NCI-H2171 treated with DMSO at 0.1 percent for 48 hours (cell line): ENCODE measurements at places on chromosomes 12 and 14.

DNA sequence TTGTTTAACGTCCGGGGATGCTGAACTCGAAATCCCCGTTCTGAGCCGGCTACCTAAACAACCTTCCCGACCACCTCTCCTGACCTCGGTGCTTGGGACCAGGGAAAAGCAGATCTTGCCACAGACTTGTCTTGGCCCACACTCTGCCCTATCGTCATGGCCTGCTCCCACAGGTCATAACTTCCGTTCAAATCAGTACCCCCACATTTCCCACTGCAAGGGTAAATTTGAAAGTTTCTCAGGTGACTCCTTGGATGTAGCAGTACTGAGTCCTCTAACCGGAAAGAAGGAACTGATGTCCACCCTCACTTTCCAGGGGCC lies 612 bp upstream of the RBM23 start:
- DNase-seq, result no peak

GRCh38 chr12:118271770-118272417 lies 100.8 kb downstream of the TAOK3 start:
- DNase-seq, result no peak

DNA sequence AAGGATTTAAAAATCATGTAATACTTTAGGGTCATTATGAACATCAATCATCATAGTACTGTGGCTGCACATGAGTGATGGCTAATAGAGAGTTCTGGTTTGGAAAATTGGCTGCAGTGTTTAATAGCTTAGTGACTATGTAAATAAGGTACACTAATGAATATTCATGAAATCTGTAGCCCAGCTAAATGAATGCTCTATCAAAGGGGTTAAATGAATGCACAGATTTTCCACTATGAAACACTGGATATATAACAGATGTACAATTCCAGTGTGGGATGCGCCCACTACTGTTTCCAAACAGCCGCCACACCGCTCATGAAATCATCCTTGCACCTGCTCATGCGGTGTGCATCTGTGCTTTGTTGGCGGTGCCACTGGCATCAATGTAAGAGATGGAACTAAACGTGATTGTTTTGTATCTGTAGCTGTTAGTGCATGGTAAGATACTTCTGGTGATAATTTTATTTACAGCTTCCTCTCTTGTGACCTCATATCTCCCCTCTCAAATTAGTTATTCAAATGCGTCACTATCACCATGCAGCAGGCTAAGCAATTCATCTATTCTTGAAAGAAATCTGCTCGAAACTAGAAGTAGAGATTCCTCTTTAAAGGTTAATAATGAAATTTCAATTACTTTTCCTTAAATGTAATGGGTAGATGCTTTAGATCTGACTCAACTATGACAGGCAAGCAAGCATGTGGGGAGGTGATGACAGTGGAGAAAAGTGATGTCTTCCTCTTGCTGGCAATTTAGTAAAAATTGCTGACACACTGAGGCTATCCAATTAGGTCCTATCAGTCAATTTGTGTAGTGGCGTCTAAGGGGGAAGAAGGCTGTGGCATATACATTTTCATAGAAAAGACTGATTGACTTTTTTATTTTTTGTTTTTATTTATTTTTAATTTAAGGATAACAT lies 433.6 kb downstream of the AEBP2 start:
- no peak for DNase-seq

- peak; percentile 40 for DNase-seq
Measured at GRCh38 chr12:50542448-50542847, 37.7 kb downstream of the DIP2B start.

GRCh38 chr14:58639842-58640484 lies 2.2 kb downstream of the DACT1 start:
- peak; percentile 97 for DNase-seq

DNA sequence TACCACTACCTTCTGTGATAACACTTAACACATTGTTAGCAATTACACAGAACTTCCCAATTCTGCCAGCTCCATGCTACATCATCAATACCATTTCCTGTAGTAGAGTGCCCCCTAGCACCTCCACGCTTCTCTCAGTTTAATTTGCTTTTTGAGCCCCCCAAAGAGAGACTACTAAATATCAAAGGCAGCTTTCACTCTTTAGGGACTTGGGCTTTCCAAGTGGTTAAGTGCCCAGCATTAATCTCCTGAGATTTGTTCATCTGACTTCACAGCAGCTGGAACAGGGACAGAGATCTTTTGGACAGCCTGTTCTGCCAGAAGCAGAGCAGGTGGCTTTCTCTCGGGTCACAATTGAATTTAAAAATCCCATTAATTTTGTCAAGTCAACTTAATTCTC lies 954.9 kb downstream of the DIO2 start:
- DNase-seq, result peak; percentile 71

DNA sequence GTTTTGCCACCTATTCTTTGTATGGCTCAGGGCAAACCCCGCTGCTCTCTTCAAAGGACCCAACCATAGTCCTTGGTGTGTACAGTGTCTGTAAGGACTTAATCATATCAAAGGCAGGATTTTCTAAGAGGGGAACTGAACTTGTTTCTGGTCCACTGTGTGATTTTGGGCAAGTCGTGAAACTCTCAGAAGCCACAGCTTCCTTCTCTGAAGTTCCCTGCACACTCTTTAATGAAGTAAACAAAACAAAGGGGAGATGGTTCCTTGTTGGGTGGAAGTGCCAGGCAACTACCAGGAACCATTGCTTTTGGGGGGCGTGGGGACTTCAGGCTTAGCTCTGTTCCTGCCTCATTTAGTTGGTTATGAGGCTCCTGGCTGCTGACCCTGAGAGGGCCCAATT lies 152.4 kb downstream of the VRK1 start:
- DNase-seq, result no peak

DNA sequence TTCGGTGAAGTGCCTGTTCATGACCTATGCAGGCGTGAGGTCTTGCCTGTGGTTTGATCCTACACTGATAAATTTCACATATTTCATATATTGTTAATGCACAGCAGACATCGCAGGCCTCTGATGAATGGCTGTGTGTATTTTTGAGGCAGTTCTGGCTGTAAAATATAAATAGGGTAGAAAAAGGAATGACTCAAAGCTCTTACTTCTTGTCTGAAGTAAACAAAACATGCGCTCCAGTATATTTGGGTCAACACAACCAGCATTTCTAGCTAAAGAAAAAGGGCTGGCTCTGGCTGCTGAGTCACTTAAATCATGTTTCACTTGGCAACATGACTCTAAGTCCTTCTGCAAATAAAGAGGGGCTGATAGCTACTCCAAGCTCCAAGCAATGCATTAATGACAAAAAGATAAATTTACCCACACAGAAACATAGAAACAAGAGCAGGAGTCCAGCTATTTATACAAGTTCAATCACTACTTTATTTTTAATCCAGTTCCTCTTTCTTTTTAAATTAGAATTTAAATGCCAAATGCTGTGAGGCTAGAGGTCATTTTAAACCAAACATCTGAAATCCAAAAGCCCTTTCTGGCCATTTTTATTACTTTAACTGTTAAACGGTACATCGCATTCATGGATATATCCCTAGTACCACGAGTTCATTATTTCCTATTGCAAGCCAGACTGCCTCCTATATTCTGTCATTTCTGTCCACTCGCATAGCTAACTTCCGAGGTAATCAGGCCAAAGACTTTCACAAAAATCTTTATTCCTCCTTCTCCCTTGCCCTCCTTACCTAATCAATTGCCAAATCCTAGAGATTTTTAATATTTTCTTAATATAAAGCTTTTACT lies 54.3 kb upstream of the TMCC3 start:
- no peak for DNase-seq

DNA sequence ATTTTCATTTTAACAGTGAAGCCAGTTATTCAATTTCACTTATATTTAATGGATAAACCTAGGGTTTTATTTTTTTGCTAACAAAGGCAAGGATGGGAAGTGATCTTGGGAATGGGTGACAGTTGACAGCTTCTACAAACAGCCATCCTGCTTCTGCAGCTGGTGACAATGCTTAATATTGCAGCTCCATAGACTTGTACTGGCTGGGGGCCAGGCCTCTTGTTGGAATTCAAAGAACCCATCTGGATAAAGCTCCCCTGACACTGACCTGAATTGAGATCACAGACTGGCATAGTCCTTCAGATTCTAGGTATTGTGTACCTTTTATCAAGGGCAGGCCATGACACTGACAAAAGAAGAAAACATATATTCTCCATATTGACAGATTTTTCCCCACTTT lies 664.6 kb upstream of the FOXG1 start:
- DNase-seq, result peak; percentile 44

DNA sequence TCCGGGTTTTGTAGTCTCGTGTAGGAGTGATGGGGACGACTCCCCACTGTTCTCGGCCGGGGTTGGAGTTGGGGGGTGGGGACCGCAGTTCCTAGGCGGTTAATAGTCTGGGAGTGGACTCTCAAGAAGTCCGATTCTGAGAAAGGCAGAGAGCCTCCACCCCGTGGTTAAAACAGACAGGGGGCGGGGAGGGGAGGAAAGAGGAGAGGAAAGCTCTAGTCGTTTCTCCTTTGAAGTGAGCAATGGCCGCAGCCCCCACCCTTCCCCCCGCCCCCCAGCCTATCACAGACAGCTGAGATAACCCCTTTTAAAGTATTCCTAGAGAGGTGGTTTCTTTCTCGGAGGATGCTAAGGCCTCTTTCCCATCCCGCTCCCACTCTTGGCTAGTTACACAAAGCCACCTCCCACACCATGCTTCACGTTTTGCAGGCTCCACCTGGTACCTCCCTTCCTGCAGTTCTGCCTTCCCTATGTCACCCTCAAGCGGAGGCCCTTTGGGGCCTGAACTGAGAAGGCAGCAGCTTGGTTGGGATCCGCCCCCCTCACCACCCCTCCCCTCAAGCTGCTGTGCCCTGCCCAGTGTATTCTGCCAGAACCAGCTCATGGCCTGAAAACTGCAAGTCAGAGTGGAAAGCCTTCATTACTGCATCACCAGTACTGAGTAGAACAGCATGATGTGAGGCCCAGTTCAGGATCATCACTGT lies 853 bp downstream of the USP5 start:
- DNase-seq, result peak; percentile 100

DNA sequence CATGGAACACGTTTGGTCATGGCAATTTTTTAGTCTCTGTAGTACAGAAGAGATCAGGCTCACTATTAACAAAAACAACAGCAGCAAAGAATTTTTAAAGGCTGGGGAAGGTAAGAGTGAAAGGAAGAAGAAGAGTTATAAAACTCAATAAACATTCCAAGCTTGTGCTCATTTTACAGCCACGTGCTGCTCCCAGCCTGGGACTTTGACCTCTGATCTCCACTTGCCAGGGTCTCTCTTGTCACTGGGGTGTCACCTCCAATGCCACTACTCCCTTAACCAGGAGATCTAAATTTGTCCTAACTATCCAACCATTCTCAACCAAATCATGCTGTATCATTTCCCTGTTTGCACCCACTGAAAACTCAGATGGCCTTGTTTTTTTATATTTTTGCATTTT lies 605.1 kb downstream of the VRK1 start:
- no peak for DNase-seq

DNA sequence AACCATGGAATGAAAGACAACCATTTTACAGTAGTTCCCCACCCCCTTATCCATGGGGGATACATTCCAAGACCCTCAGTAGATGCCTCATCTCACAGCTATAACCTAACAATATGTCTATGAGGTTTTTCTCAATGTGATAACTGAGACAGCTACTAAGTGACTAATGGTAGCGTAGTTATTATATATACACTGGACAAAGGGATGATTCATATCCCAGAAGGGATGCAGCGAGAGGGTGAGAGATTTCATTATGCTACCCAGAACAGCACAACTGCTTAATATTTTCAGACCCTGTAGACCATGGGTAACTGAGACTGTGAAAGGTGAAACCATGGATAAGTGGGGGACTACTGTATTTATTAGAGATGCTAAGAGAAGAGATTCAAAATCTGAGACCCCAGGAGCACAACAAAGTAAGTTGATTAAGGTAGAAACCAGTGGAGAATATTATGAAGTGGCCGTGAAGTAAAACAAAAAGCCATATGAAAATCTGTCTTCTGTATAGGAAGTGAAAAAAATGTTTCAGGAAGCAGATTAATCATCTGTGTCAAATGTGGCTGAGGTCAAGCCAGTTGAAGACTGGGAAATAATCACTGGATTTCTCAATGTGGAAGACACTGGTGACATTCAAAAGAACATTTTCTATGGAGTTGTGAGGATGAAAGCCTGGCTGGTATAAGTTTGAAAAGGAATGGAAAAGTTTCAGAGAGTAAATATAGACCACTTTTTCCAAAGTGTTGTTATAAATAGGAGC lies 77.2 kb downstream of the RPL10L start:
- no peak for DNase-seq

- DNase-seq, result no peak
Measured at GRCh38 chr12:11836282-11837151, 187.0 kb downstream of the ETV6 start.

GRCh38 chr12:46253544-46254162 lies 15.2 kb downstream of the SLC38A1 start:
- no peak for DNase-seq

GRCh38 chr12:101018540-101018939 lies 191.5 kb downstream of the SLC5A8 start:
- no peak for DNase-seq

DNA sequence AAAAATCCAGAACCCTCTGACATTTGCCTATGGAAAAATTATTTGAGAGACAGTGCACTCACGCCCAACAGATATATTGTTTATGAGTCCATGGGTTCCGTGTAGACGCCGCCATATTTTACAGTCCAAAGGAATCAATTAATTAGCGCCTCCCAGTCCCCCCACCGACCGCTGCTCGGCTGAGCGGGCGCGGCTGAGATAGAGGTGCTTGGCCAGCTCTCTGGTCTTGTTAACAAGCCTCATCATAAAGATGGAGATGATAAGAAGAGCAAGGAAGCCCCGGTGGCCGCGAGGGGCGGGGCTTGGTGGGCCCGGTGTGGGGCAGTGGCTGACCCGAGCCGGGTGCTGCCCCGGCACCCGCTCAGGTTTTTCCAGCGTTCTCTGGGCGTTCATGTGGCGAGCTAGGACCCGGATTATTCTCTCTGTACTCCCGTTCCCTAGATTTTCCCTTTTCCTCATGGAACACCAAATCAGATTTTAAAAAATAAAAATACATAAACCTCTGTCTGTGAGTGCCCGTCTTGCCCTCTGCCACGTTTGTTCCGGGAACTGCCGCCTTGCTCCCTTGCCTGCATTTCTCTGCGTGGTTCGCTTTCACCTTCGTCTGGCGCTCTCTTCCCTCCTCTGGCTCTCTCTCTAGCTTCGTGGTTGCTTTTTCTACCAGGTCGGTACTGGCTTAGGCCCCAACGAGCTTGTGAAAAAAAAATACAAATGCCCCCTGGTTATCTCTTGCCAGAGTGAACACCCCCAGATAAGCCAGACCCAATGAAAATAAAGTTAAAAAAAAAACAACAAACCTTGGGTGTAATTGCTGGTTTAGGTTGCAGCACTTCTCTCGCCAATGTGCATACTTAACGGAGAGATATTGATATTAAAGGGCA lies 9.0 kb downstream of the HOXC12 start:
- DNase-seq, result no peak

DNA sequence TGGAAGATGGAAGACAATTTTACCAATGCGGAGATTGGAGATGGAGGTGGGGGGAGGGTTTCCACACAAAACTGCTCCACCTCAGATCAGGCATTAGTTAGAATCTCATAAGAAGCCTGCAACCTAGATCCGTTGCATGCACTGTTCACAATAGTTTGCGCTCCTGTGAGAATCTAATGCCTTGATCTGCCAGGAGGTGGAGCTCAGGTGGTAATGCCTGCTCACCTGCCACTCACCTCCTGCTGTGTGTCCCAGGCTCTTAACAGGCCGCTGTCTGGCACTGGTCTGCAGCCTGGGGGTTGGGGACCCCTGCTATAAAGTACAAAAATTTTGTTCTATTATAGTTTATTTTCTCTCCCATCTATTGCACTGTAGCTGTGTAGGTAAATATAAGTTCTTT lies 84.9 kb upstream of the FOXG1 start:
- DNase-seq, result peak; percentile 33
